ENCODE measurements at places on chromosomes 13 and 19.
A peak's percentile ranks its signal among the peaks of the same experiment; 100 is the strongest.

- no peak for DNase-seq
These were observed 221.6 kb downstream of the NBEA start for GRCh38 chr13:35163674-35164073.

DNA sequence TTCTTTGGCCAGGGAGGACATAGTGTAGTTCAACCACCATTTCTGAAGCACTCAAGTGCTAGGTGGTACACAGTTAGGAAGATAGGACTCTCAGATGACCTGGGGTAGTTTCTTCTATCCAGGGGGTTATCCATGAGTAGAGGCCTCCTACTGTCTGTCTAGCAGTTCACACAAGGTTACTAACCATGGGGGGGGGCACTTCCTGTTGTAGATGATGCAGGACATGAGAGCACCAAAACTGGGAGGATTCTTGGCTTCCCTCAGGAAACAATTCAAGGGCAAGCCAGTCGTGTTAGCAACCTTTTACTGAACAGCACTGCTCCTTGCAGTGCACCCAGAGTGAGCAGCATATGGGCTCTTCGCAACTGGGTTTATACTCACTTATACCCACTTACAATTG, 8.9 kb upstream of the TPP2 start:
- DNase-seq, result no peak

DNA sequence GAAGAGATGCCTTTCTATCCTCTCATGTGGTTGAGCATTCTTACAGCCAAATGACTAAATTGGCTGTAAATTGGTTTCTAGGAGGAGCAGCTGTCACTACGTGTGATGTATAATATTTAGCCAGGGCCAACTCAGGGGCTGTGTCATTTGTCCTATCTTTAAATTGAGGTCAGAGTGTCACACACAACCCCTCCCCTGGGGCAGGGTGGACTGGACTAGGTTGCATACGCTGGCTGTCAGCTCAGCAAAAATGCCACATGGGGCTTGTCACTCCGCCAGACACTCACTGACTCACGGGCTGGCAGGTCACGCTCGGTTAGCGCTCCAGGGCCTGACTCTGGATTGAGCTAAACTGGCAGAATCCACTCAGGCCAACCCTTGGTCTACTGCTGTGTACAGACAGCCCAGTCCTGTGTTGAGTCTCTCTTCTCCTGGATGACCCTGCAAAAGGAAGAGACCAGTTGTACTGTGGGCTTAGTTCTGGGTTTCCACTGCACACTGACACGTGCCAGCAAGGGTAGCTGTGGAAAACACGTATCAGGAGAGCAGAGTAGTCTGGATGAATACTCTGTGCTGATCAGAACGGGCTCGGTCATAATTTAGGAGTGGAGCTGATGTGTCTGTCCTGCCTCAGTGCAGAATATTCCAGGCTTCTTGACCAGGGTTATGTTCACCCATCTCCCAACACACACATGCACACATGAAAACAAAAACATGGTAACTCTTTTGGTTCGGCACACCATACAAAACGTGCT, 29.1 kb downstream of the SHISA2 start:
- no peak for DNase-seq

DNA sequence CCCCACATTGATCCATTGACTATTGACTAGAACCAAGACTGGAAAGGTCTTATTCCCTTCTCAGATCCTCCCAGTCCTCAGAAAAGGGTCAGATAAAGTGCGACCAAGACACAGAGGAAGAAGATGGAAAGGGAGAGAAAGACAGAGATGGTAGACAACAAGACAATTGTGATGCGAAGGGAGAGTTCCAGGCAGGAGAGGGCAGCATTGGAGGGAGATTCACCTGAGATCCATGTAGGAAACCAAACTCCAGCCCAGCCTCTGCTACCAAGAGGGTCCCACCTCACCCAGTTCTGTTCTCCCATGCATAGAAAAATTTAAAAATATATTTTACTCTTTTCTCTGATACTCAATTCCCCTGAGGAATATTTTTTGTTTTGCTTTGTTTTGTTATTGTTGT, 67.3 kb upstream of the TSHZ3 start:
- DNase-seq, result no peak

DNA sequence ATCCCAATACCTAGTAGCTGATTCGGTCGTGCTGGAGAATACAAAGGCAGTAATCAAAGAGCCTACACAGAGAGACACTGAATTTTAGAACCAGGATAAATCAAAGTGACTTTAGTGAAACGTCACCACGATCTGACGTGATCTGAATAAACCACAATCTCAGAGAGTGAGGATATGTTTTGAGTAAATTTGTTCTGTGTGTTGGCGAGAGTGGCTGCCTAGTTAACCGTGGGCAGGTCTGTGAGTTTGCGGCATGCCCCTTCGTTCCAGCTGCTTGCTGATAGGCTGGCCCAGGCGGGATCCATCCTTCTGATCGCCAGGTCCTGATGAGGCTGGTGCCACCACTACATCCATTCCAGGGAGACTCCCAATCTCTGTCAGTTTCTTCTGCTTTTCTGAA, 40.4 kb downstream of the LRCH1 start:
- no peak for DNase-seq

GRCh38 chr13:108226184-108226583, 8.0 kb downstream of the ABHD13 start:
- DNase-seq, result peak; percentile 29

DNA sequence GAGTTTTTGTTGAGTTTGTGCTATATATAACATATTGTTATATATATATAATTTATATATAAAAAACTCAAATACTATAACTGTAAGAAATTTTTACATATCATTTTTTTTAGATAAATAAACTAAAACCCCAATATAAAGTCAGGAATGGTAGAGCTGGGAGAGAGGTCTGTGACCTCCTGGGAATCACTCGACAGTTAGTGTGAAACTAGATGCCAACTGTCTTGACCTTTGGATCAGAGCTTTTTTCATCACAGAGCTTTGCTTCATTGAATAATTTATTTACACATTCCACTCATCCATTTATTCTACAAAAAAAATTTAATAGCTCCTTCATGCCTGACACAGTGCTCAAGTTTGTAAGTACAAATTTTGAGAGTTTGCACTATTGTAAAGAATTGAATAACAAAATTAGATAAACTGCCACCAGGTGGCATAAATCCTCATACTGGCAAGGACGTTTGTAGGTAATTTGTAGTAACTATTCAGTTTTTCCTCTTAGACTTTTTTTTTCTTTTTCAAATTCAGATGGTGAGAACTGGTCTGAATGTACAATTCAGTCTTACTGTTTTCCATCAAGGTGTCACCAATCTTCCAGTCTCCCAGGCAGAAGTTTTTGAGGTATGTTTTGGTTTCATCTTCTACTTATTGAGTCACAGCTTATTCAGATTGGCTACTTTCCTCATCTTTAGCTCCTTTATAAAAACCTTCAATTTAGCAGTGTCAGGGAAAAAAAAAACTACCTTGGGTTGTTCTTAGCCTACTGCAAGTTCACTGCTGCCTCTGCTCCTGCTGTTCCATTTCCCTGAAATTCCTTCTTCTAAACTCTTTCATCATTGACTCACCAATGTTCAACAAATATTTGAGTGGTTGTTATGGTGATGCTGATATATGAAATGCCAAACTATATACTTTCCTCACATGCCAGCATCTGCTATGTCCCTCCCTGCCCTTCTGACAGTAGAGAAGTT, 28.7 kb downstream of the LACC1 start:
- peak; percentile 66 for DNase-seq

DNA sequence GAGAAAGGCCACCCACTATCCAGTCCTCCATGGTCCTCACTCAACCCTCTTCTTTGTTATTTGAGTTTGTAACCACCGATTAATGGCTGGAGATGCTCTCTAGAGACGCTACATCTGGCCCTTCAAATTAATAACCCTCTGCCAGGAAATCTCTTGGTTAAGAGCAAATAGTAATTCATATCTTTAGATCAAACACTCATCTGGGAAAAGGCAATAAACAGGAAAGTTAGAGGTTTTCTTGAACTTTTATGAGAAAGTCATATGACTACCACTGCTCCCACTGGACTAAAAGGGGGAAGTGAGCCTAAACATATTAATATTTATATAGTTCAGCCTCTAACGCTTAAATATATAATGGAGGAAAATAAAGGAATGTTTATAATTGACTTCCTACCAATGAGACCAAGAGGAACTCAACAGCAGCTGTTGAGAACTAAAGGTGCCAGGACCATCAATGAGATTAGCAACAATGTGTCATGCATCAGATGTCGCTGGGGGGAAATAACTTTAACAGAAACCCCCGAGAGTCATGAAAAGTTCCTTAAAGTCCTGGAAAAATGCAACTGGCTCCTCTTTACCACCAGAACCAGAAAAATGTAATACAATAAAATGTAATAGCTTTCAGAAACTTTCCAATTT, 2.7 kb downstream of the TBC1D4 start:
- DNase-seq, result no peak

GRCh38 chr13:24075137-24075975, 85.2 kb upstream of the SPATA13 start:
- DNase-seq, result no peak

GRCh38 chr13:26941345-26942174, 181.0 kb upstream of the GPR12 start:
- peak; percentile 70 for DNase-seq

GRCh38 chr19:34539396-34539795, 57.8 kb downstream of the WTIP start:
- no peak for DNase-seq

- no peak for DNase-seq
These were observed 63.1 kb downstream of the CEBPG start for GRCh38 chr19:33436360-33437345.

GRCh38 chr13:98910501-98910951, 67.3 kb downstream of the DOCK9 start:
- no peak for DNase-seq

DNA sequence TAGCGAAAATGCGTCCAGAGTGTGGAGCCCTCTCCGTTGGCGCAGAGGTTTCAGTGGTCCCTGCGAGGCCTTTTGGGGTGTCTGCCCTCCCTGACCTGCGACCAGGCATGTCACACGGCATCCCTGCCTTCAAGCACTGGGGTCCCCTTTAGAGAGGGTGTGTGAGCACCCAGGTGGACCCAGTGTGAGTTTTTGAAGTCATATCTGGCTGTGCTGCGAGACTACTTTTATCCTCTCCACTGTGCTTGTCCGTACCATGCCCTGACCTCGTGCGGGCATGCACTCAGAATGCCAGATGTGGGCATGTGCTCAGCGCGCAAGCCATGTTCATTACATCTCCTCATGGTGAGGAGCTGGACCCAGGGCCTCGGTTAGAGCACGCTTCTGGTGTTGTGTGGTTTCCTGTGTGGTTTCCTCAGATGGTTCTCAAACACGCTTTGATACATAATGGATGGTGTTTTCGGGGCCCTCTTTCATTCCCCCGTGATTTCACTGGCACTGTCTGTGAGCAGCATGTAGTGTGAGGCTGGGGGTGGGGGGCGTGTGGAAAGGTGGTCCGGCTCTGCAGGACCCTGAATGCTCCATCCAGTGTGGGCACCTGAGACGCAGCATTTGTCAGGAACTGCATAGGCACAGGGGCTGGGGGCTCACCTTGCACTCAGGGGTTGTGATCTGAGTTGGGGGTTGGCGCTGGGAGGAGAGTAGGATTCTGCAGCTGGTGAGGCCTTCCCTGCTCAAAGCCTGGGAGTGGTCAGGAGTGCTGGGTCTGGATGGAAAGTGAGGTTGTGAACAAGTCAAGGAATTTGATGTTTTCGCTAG, 2.3 kb downstream of the TFDP1 start:
- DNase-seq, result no peak

DNA sequence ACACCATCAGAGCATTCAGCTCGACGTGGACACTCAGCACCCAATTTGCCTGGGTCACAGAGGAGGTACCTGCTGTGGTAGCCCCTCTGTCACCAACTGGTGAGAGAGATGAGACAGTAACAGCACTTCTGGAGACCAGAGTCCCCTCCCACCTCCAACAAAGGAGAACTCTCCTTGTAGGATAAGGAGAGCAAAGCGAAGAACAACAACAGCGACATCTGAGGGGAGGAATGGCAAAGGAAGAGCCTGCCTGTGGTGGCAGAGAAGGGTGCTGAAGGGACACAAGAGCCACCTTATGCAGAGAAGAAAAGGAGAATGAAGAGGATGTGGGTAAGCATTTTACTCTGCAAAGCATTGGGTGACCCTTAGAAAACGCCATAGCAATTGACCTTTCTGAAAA, 167.8 kb downstream of the ABCC4 start:
- DNase-seq, result no peak

DNA sequence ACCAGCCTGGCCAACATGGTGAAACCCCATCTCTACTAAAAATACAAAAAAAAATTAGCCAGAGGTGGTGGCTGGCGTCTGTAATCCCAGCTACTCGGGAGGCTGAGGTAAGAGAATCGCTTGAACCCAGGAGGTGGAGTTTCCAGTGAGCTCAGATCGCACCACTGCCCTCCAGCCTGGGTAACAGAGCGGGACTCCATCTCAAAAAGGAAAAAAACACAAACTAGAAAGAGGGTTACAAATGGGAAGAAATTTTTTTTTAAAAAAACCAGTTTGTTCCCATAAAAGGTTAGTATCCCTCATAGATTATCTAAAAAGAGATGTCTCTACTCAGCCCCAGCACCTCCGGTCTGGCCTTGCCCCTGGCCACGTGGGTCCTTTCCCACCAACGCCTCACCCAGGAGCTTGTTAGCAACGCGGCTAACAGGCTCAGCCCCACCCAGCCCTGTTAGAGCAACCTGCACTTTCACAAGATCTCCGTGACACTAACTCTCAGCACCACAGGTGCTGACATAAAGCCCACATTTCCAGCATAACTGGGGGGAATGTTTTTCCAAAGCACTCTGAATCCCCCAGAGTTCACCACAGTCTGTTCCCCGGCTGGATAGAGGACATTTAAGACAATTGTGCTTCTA, 4.3 kb downstream of the DMKN start:
- DNase-seq, result peak; percentile 37

GRCh38 chr13:44927968-44928367, 61.3 kb downstream of the NUFIP1 start:
- DNase-seq, result no peak

GRCh38 chr13:114099191-114099590, 33.2 kb downstream of the RASA3 start:
- peak; percentile 44 for DNase-seq

- DNase-seq, result peak; percentile 42
These were observed 24.2 kb downstream of the KLF12 start for GRCh38 chr13:74110053-74110452.

GRCh38 chr13:56659041-56659471, 481.7 kb upstream of the PRR20A start:
- no peak for DNase-seq

- DNase-seq, result no peak
These were observed 400.5 kb upstream of the PCDH9 start for GRCh38 chr13:67630640-67631039.

DNA sequence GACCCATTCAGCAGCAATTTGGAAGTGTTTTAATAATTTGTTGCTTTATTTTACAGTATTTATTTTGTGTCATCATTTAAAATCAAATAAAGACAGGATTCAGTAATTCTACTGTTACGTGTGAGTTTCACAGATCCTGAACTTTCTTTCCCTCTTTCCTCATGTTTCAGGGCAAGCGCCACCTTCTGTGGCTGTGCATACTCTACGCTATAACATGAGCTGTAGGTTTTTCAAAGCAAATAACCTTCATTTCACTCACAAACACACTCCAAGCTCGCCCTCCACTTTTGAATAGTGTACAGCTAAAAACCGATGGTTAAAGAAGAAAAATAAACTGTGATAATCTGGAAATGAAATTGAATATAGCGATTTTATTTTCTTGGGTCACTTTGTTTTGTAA, 753.3 kb downstream of the OLFM4 start:
- peak; percentile 5 for DNase-seq
